Activated CD4-positive, alpha-beta T cell treated with anti-CD3 and anti-CD28 coated beads for 36 hours (primary cell): ENCODE measurements at places on chromosomes 5 and 9.

DNA sequence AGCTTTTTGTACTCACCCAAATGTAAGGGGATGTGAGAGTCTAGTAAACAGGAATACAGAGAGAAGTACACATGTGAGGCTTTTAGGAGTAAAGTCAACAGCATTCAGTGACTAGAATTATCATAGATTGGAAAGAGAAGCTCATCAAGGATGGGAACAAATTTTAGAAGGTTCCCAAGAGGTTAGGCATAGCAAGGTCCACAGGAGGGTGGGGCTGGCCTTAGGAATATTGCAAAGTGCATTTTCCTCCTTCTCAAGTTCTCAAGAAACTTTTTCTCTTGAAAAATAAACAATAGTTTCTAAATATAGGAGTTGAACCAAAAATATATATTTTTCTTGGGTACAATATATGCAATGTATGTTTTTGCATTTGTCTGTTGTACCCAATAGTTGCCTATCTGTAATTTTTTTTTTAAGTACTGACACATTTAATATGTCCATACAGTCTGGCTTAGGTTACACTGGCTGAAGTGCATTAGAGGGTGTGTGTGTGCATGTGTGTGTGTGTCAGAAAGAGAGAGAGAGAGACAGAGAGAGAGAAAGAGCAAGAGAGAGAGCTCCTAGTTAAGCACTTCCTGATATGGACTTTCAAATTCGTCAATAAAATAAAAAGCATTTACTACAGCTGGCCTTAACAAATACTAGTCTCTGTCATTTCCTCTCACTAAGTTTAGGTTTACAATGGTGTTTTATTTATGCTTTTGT, 62.2 kb downstream of the SNX18 start:
- no peak for DNase-seq

DNA sequence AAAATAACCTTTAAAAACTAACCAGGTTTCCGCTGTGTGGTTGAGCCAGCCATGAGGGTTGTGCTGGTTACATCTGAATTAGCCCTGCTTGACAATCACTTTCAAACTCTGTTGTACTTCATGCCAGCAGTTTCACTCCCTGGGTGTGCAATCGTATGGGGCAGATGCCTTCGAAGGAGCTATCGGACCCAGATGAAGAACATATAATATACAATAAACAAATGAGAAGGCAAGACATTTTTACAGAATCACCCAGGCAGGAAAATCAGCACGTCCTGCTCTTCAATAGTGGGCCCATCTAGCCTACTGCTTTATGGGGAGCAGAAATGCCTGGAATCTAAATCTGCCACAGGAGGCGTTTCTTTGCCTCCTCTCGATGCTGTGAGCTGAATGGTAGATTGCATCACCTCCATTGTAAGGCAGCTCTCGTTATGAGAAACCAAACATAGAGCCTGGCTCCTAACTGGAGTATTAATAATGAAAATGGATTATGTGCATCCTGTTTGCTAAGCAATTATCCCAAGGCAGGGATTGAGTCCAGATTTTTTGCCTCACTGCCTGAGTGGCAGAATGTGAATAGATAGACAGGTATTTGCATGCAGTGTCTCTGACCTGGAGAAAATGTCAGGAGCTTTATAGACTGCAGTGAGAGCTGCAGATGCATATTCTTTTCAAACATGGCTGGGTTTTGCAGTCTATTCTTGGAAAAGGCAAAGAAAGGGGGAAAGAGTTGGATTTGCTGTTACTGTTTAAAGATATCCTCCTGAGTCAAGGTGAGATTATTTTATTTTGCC, 143.3 kb upstream of the SMARCA2 start:
- DNase-seq, result peak; percentile 11

- DNase-seq, result no peak
Observed at GRCh38 chr5:150077996-150078801, 8.2 kb downstream of the CSF1R start.

GRCh38 chr5:51832934-51833470, 449.8 kb downstream of the ISL1 start:
- DNase-seq, result no peak

- no peak for DNase-seq
Observed at GRCh38 chr5:76038212-76038611, 45.0 kb upstream of the SV2C start.

DNA sequence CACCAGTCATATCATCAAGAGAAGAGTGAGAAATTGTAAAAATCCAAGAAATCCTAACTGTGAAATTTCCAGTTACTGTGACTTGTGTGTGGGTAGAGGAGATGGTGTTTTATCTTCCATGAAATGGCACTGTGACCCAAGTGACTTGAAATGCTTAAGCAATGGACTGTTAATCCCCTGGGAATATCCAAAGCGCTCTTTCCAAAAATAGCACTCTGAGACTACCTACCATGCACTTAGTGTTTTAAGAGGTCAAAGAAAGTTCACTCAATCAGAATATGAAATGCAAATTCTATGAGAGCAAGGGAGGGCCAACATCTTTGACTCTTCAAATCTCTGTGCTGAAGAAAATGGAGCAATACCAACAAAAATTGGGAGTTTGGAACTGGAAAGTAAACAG, 244.0 kb downstream of the GABRB2 start:
- no peak for DNase-seq

GRCh38 chr9:98251551-98251950, 3.9 kb downstream of the TBC1D2 start:
- DNase-seq, result no peak

DNA sequence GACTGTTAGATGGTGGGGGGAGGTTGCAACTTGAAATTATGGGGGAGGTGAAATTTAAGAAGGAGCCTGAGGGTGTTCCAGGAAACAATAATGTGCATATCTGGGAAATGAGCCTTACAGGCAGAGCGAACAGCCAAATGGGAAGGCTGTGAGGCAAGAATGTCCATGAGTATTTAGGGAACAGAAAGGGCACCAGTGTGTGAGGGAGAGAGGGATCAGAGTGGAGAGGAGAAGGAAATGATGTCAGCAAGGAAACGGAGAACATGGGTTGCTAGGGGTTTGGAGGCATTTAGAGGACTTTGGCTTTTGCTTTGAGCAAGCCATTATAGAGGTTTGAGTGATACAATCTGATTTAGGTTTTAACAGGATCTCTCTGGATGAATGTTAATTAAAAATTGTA, 285.4 kb downstream of the TLE4 start:
- DNase-seq, result no peak

GRCh38 chr5:105752801-105753200, 1917.9 kb downstream of the EFNA5 start:
- DNase-seq, result no peak

- no peak for DNase-seq
Observed at GRCh38 chr5:179964015-179964414, 56.3 kb upstream of the TBC1D9B start.

DNA sequence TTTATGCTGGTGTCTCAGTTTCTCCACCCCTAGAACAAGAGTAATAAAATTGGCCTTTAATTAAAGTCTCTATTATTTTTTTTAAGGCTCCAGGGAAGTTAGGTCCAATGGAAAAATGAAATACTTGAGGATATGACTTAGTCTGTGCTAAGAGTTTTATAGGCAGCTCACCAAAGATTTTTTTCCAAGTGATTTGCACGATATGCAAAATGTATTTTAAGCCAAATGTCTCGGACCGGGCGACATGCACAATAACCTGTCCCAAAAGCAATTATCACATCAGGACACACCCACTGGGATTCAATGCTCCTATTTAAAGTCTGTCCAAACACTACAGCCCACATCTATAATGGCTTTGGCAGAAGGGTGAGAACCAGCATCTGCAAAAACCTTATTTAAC, 136.1 kb upstream of the ANKH start:
- no peak for DNase-seq

DNA sequence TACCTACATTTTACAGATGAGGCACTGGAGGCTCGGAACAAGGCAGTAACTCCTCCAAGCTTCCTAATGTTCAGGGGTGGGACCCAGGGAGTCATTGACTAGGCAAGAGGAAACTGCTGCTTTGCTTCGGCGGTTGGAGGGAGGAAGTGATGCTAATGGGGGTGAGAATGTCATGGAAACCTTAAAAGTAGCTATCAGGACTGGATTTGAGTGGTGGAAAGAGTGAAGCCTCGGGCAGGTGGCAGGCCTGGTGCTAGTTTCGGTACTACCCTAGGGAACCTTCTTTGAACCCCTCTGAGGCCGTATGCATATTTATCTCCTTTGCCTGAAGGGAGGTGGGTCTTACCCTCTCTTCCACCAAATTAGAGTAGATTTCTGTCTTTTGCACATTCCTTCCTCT, 1.6 kb downstream of the BSPRY start:
- peak; percentile 67 for DNase-seq

GRCh38 chr5:95424526-95424925, 33.4 kb downstream of the FAM81B start:
- no peak for DNase-seq

GRCh38 chr5:137629646-137630045, 106.2 kb downstream of the KLHL3 start:
- no peak for DNase-seq

- DNase-seq, result no peak
Observed at GRCh38 chr5:107809201-107810034, 138.7 kb upstream of the EFNA5 start.

DNA sequence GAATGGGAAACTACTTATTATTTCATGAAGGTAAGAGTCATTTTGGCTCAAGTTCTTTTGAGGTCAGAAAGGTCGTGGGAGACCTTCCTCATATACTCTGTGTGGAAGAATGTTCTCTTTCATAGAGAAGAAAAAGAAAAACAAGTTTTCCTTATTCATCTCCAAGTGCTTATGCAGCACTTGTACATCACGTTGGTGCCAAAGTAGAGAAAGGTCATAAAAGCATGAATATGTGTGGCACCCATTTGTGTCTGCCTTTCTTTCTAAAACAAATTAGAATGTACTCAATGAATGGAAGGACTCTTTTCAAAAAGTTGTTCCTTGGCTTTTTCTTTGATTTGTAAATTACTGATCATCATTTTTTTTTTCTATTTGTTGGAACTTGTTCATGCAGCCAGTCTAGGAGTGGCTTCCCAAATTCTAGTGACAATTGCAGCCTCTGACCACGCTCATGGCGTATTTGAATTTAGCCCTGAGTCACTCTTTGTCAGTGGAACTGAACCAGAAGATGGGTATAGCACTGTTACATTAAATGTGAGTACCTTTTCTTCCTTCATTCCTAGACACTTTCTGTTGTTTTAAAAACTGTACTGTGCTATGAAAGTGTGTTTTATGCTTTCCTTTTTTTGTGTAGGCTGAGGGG, 122.4 kb downstream of the ADGRV1 start:
- no peak for DNase-seq

- peak; percentile 74 for DNase-seq
Observed at GRCh38 chr5:16617274-16617968, 624 bp upstream of the RETREG1 start.

DNA sequence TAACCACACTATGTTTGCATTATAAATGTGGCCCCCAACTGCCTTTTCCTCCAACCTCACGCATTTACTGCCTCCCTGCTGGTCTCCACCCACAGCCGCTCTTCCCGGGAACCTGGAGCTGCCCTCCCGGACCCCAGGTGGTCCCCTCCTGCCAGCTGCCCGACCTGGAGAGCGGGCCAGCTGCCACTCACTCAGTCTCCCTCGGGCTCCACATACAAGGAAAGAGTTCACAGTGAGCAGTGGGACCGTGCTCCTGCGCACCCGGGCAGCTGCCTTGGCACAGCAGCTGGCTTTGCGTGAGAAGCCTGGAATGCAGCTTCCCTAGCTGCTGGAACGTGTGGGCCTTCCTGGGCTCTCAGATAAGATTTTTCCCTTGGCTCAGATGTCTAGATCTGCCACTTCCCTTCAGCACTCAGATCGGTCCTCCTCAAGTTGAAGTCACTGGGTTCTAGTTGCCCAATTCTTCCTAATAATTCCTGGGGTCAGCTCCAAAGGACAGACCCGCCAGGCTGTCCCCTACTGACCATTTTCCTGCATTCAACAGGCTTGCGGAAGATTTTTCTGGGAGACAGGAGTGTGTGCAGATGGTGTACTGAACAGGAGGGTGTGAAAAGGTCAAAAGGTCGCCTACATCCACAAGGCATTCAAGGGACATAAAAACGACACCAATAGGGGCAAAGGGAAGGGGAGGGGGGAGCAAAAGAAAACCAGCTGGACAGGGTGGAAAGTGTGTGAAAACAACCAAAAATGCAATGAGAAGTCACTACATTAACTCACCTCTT, 69.1 kb downstream of the MYO10 start:
- DNase-seq, result no peak

DNA sequence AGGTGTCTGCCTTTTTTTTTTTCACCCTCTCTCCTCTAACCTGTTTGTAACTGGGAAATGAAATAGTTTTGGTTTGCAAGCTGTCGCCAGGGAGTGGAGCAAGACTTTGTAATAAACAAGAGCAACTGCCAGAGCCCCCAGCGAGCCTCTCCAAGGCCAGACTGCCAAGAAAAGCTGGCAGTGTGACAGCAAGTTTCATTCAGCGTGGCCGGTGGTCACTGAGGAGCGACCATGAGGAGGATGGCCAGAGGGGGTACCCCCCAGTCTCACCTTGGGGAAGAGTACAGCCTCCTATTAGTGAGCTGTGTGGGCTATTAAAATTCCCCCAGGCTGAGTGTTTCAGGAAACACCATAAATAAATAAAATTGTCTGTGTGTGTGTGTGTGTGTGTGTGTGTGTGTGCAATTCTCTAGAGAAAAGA, 49.9 kb downstream of the ZFAND5 start:
- no peak for DNase-seq

GRCh38 chr9:108963459-108964143, 29.4 kb downstream of the ABITRAM start:
- DNase-seq, result no peak

GRCh38 chr5:56352808-56353590, 119.9 kb upstream of the ANKRD55 start:
- DNase-seq, result no peak

- no peak for DNase-seq
Observed at GRCh38 chr9:105930011-105930627, 235.8 kb downstream of the TMEM38B start.

GRCh38 chr9:70805949-70806348, 315.5 kb downstream of the TRPM3 start:
- DNase-seq, result no peak

DNA sequence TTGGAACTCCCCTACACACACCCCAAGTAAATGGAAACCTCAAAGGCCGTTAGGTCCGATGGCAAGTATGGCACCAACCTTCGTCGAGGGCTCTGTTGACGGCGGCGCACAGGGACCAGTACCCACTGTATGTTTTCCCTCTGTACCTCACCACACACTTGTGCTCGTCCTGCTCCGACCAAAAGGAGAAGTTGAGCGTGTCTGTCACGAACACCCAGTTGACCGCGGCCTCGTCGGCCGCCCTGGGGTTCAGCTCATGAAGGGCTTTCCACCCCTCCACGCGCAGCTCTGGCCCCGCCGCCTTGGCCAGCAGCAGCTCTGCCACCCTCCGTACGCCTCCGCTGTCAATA, 24.0 kb downstream of the HNRNPK start:
- DNase-seq, result peak; percentile 57

GRCh38 chr5:95863383-95863757, 40.8 kb upstream of the GLRX start:
- DNase-seq, result no peak

DNA sequence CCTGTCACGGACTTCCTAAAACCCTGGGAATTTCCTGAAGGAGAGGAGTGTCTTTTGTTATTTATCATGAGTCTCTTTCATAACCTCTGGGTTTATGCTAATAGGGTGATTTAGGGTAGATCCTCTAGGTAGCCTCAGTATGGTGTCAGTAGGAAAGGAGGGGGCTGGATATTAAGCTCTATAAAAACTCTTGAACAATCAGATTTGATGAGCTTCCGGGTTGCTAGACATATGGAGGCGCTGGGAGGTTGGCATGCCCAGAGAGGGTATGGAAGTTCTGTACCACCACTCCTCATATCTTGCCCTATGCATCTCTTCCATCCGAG, 15.6 kb upstream of the PTBP3 start:
- no peak for DNase-seq
